ENCODE measurements at places on chromosomes 4 and X.

DNA sequence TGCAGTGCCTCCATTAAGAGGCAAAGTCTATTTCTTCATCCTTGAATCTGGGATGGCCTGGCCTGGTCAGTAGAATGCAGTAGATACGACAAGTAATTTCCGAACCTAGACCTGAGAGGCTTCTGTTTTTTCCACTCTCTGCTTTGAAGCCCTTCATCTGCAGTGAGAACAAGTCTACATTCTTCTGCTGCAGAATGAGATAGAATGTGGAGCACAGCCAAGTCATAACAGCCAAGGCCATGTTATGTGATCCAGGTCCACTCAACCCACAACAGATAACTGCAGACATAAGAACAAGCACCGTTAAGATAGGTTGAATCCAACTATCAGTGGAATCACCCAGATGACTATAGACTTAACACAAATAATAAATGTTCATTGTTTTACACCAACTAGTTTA is 1297.7 kb downstream of the C4orf33 start:
- no peak for DNase-seq

DNA sequence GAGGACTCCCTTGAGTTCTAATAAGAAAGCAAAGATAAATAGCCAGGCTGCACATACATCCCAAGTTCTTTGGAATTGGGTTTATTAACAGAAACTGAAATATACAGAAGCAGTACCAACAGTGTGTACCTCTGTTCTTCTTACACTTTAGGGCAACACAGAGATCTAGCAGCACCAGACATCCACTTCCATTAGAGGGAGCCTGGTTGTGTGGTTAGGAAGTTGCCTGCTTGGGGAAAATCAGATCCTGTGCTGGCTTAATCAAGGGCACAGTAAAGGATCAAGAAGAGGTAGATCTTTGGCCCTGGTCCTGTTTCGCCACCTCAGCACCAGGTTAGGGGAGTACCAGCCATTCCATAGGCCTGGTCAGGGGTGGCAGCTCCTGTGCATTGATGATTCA is 231.1 kb upstream of the ARHGAP24 start:
- no peak for DNase-seq

GRCh38 chr4:67885762-67886161 is 2.0 kb upstream of the TMPRSS11D start:
- DNase-seq, result no peak

GRCh38 chr4:184282895-184283654 is 65.4 kb upstream of the ENPP6 start:
- peak; percentile 79 for DNase-seq

DNA sequence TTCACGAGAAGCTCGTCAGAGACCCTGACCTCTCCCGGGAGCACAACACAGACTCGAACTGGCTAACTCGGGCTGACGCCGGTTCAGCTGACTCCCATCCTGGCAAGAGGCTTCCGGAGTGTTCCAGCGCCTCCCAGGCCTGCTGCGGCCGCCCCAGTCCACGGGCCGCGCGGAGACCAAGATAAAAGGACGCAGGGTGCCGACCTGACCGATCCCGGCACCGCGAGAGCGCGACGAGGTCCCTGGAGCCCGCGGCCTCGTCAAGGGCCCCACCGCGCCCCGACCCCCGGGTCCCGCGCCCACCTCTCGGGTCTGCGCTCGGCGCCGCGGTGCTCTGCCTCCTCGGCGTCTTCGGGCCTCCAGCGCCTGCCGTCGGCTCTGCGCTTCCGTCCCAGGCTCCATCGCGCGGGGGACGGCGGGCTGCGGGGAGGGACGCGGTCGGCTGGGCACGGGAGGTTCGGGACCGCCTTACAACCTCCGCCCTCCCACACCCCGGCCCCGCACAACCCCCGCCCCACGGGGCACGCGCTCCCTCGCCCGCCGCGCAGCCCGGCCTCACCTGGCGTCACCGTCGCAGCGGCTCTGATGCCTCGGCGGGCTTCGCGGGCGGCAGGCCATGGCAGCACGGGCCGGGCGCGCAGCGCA is 426 bp downstream of the SLBP start:
- no peak for DNase-seq

- DNase-seq, result no peak
These were observed 18.9 kb upstream of the GPR101 start for GRCh38 chrX:137052643-137053235.

Measured in GM10248 (cell line).